Activated T-cell treated with anti-CD3 and anti-CD28 coated beads, Interleukin-2, amount 50 U/mL, for 72 hours (primary cell): ENCODE measurements at places on chromosomes 5 and 9. TPM values are rescaled to one million over a fixed set of nuclear protein-coding genes. Genes with fewer than 3 reads are reported as not detected.

The CER1 gene
- total RNA-seq = not detected

The ARSI gene
- not detected for total RNA-seq

The ANKH gene
- 103 TPM for total RNA-seq

The SERF1A gene
- 21.5 TPM for total RNA-seq

The TOR1A gene
- total RNA-seq = 47.0 TPM

The LRRC70 gene
- total RNA-seq = 0.86 TPM

The OTP gene
- not detected for total RNA-seq

The GPR150 gene
- 1.1 TPM for total RNA-seq

The GRM6 gene
- not detected for total RNA-seq

The LCNL1 gene
- total RNA-seq = not detected

The CDX1 gene
- total RNA-seq = not detected

The NOXA1 gene
- 1.4 TPM for total RNA-seq

The CTSV gene
- total RNA-seq = 1.3 TPM

The GDF9 gene
- 2.8 TPM for total RNA-seq

The DMRT3 gene
- total RNA-seq = not detected

The FBN2 gene
- total RNA-seq = not detected

The ECSCR gene
- 1.2 TPM for total RNA-seq
